ENCODE measurements at places on chromosomes 2 and 18.

DNA sequence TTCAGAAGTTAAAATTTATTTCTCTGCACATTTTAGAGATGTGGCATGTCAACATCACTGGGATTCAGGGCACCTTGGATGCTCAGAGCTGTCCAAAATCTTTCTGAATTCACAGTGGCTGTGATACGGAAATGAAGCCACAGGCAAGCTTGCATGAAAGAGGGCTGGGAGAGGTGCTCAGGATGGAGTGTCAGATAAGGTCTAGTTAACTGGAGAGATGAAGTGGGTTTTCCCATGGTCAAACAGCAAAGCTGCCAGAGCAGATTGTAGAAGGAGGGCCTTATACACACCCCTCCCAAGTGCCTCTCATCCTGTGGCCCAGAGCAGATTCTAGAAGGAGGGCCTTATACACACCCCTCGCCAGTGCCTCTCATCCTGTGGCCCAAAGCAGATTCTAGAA is 286.8 kb upstream of the PXDN start:
- DNase-seq: no peak

- DNase-seq: peak; percentile 30
Observed at GRCh38 chr2:127106457-127106990, 430 bp downstream of the BIN1 start.

- DNase-seq: no peak
Observed at GRCh38 chr2:186853951-186854350, 5.0 kb upstream of the ZSWIM2 start.

DNA sequence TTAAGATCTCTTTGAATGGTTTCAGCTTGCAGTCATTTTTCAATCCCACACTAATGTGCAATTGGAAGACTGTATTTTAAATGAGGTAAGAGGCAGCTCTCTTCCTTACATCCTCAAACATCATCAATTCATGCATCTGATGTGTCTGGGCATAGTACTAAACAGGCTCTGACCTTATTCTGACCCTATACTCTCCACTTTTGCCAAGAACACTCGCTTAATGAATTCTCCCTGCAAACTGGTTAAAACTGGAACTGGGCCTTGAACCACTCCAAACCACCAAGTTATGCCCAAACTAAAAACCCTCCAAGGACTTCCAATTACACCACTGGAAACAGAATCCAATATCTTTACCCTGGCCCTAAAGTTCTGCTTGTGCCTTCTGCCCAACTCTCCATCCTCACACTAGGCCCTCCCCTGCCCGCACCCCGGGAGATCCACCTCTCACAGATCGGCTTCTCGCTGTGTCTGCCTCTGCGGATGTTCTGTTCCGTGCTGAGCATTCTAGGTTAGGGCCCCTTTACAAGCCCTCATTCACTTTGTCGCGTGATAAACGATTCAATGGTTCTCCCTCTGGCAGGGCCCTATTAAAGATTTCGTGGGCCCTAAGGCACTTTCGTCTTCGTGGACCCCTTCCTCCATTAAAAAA is 1.2 kb downstream of the M1AP start:
- no peak for DNase-seq

GRCh38 chr2:37786854-37787253 is 115.4 kb upstream of the CDC42EP3 start:
- DNase-seq: no peak

GRCh38 chr2:134505446-134505845 is 213.4 kb downstream of the TMEM163 start:
- DNase-seq: no peak

GRCh38 chr18:57389271-57389670 is 36.9 kb downstream of the ST8SIA3 start:
- no peak for DNase-seq

DNA sequence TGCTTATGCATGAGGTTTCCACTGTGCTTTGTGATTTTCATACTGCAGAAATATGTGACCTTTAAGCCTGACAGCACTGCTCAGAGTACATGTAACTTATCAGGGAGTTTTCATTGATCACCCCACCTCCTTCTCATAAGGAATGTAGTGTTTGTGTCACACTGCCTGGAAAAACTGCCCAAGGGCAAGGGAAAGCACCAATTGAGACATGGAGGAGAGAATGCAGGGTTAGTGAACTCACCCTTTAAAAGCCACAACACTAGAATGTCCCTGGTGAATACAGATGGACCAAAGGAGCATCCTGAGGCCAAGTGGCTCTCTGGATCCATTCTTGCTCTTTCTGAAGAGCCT is 147.2 kb upstream of the SPATS2L start:
- no peak for DNase-seq

DNA sequence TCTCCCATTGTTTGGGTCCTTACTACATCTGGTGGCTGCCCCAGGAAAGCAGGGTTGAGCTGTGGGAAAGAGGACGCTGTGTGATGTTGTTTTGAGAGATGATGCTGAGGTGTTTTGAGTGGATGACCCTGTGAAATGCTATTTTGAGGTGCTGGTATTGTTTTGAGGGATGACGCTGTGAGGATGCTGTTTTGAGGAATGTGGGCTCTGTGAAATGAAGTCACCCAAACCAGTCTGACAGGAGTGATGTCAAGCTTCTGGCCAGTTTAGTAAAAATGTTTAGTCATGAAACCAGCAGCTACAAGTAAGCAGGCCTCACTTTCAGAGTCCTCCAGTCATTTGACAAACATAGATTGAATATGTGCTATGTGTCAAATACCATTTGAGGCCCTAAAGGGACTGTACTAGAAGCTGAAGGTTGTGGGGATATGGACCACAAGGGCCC is 16.1 kb upstream of the PUM2 start:
- DNase-seq: no peak

DNA sequence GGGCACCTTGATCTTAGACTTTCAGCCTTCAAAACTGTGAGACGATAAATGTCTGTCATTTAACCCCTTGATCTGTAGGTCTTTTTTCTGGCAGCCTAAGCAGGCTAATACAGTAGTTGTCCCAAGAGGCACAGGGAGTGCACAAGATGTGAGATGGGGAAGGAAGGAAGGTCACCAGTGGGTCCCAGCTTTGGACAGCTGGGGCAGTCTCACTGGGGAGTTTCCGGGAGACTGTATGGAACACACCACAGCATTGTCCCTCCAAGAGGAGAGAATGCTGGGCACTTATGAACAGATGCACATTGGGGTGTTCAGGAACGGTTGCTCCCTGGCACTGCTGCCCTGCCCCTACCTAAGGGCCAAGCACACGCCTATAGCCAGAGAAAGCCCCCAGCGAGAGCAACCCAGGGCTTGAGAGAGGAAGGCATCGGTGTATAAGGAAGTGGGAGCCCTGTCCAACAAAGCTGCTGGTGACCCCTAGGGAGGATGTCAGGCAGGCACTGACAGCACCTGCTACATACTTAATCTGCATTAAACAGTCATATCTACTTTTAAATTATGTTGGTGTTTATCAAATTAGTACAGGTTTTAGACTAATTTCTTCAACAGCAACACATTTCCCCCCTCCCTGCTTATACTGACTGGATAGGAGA is 11.6 kb upstream of the NCK2 start:
- no peak for DNase-seq

GRCh38 chr2:124663645-124663997 is 638.5 kb downstream of the CNTNAP5 start:
- no peak for DNase-seq

DNA sequence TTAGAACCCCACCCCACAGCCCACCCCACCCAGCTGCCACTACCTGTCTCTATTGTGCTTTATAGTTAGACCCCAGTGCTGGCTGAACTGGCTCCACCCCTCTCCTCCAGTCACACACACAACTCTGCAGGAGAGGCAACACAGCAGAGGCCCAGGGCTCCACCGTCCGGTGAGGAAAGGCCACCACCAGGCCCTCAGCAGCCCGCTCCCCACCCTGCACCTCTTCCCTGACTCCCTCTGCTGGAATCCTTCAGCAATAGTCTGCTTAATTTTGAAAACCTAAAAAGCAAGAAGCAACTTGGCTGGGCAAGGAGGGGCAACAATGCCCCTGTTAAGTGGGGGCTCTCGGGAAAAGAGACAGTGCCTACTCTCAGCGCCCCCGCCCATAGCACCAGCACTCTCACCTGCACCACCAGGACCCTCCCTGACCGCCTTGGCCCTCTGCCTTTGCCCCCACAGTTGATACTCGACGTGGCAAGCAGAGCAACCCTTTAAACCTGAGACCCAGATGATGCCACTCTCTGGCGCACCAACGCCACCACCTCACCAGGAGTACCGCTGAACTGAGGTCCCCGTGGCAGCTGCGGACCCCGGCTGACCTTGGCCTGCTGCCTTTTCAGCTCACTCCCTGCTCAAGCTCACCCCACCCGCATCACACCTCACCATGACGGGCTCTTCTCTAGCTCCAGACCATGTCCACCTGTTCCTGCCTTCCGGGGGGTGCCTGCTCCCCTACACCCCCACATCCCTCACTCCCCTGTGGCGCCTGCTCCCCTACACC is 45.7 kb downstream of the NDUFA10 start:
- no peak for DNase-seq

- no peak for DNase-seq
Observed at GRCh38 chr2:157565550-157565949, 63.1 kb downstream of the ACVR1C start.

DNA sequence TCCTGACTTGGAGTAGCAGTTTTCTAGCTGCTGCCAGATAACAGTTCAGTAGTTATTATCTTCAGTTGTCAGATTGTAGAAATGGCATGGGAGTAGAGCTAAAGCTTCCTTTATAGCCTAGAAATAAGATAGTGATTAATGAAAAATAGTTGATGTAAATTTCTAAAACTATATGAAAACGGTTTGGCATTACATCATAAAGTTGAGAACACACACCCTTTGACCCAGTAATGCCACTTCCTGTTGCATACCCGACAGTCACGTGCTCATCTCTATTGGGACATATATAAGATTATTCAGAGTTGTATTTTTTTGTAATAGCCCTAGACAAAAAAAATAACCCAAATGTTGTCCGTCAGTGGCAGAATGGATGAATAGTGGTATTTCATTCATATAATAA is 39.4 kb upstream of the ASB1 start:
- DNase-seq: no peak

DNA sequence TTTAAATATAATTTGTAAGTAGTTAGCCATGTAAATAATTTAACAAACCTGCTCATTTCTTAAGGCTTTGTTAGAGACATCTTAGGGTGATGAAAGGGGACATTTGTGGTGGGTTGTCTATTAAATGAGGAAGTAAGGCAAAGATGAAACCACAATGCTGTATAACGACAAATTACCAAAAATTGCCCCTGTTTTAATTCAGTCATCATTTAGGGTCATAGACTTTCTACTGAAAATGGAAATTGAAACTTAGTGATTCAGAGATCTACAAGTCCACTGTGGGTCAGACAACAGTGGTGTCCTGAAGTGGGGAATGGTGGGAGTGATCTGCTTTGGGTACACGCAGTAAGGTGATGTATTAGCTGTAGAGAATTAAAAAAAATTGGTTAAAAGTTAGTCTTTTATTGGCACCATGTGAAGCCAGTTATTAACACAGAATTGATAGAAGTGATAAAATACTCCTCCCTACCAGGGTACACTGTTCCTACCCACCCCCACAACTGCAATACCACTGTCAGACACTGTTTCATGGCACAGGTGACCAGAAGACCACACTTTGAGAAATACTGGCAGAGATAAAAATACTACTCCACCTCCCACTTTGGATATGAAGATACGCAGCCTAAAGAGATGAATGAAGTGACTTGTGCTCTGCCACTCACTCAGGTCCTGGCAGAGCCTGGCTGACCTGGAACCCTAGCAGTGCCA is 13.4 kb downstream of the CERS6 start:
- no peak for DNase-seq

DNA sequence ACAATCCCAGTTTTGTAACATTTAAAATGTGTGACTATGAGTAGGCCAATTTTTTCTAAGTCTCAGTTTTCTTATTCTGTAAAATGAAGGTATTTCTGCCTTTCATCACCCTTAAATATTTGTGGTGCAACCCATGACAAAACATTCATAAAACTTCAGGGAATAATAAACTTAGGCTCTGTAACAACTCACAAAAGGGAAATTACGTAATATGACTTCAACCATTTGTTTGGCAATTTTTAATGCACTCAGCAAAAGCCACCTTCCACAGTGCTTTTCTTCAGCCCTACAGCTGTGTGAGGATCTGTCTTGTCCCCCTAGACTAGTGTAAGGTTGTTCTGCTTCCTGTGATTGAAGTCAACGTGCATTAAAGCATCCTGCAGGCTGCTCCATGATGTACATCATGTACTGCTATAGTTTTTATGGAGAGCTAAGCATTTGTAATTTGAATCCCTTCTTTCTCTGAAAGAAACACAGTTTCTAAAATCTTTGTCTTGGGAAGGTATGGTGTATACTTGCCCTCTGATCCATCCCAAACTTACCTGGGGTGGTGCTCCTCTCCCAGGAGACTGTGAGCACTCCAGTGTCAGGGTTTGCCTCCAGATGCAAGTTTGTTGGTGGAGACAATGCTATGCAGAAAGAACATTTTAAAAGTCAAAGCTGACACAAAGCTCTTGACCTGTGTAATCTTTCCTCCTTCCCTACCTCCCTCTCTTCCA is 39.1 kb downstream of the FN1 start:
- no peak for DNase-seq

DNA sequence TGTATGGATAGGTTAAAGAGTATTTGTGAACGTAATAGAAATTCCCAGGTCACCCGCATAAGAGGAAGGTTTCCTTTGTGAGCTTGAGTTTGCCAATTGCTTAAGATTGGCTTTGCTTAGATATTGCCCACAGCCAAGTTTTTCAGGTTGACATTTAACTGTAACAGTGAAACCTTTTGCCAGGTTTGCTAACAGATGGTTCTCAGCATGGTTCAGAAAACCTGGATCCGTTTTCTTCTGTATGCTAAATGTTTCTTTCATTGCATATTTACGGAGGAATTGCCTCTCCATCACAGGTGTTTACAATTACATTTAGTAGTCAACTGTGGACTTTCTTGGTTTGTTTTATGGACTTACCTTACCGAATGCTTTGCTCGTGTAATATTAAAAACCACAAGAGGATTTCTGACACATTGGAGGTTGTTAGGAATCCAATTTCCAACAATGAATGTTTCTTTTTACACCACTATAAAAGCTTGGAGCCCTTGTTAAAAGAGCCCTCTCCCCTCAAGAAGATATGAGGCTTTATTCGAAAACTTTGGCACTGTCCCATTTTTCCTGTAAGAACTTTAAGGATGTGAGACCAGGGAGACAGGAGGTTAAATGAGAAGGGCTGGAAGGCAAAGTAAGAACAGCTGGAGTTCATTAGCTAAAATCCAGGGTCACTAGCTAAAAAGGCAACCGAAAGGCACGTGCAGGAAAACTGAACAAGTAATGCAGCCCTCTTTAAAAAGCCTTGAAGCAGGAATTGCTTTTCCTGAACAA is 7.8 kb downstream of the CDK15 start:
- no peak for DNase-seq

GRCh38 chr2:205107810-205108209 is 562.5 kb downstream of the PARD3B start:
- no peak for DNase-seq

GRCh38 chr2:7967707-7968405 is 714.0 kb upstream of the ID2 start:
- DNase-seq: no peak

GRCh38 chr2:8889978-8890377 is 52.6 kb upstream of the KIDINS220 start:
- DNase-seq: no peak

- no peak for DNase-seq
Observed at GRCh38 chr2:193114827-193115226, 920.1 kb upstream of the TMEFF2 start.

GRCh38 chr18:31204833-31205232 is 42.2 kb upstream of the DSC1 start:
- DNase-seq: no peak

Measured in stimulated activated naive CD4-positive, alpha-beta T cell (primary cell).